Caco-2 (cell line): ENCODE measurements at places on chromosomes 2 and 18. TPM values are rescaled to one million over a fixed set of nuclear protein-coding genes. Genes with fewer than 3 reads are reported as not detected.

Gene ANKRD30B
- 0.07 and 0.44 TPM in 2 replicates for total RNA-seq

- peak; percentile 47 for DNase-seq
Measured at GRCh38 chr18:35376742-35377695, at the start of gene ZNF396. ZNF396 (minus strand) TSS chr18:35377337; CDS start chr18:35374292, 3,045 bp downstream.

Gene SLC23A3
- 6.5 and 7.1 TPM in 2 replicates for total RNA-seq

Gene RAB17
- 60.9 and 61.5 TPM in 2 replicates for total RNA-seq
